H9 (cell line): ENCODE measurements at places on chromosomes 2 and 18. TPM values are rescaled to one million over a fixed set of nuclear protein-coding genes. Genes with fewer than 3 reads are reported as not detected.

- peaks cover 2% of the 10 kb centered on the region; the same call in 1 of the 2 replicates for H3K36me3 ChIP-seq
- DNase-seq: no peak
- H3K27me3 ChIP-seq: no peaks in the 10 kb centered on the region
- H3K27ac ChIP-seq: no peak overlapping the region
- H3K4me1 ChIP-seq: peaks cover 2% of the 10 kb centered on the region; the same call in 1 of the 2 replicates
These were observed 193.2 kb upstream of the DDX18 start for GRCh38 chr2:117621326-117621725.

The ZC3H6 gene
- 3.5 and 4.8 TPM in 2 replicates for total RNA-seq

DNA sequence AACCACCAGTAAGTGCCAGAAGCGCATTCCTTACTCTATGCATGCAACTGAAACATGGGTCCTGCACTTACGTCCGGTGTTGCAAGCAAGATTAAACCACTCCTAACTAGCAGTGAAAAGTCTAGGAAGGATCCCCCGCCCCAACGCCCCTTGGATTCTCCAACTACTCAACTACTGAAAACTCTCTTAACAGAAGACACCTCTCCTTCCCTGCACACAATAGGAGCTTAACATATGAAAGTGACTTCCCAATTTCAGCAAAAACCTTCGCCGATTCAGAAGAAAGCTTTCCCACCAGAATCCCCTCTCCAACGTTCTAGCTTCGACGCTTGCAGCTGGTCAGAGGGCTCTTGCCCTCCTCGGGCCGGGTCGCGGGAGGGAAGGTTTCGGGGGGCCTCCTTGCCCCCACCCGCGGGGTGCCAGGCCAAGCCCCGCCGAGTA lies 578 bp downstream of the IWS1 start:
- peak overlapping the region; percentile 65 for H3K27ac ChIP-seq
- peak overlapping the region; percentile 99 for H3K4me3 ChIP-seq
- peaks cover 24% of the 10 kb centered on the region for H3K36me3 ChIP-seq
- no peak for DNase-seq
- H3K4me1 ChIP-seq: no peaks in the 10 kb centered on the region; the same call in 1 of the 2 replicates

The IL1R1 gene
- 0.39 and 0.46 TPM in 2 replicates for total RNA-seq

DNA sequence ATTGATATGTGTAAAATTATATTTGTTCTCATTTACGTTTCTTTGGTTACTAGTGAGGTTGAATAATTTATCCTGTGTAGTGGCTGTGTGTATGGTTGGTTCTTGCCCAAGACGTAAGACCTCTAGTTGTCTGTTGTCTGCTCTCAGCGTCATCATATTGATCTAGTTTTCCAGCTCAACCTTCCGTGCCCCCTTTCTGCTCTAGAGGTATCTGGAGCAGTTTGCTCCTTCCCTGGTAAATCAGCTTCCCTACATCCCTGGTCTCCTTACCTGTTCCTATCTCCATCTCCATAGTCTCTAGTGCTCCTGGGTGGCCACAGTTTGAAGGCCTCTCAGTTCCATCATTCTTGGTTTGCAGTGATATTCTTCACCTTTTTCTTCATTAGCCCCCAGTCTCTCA lies 1.2 kb downstream of the SMYD5 start:
- 0 out of 2 replicates have a peak, but pooled peaks cover 3% of the 10 kb centered on the region for H3K4me1 ChIP-seq
- no peaks in the 10 kb centered on the region; the same call in 2 of the 3 replicates for H3K36me3 ChIP-seq
- no peak overlapping the region for H3K27ac ChIP-seq
- peak overlapping the region; percentile 93 for H3K4me3 ChIP-seq
- no peak for DNase-seq

DNA sequence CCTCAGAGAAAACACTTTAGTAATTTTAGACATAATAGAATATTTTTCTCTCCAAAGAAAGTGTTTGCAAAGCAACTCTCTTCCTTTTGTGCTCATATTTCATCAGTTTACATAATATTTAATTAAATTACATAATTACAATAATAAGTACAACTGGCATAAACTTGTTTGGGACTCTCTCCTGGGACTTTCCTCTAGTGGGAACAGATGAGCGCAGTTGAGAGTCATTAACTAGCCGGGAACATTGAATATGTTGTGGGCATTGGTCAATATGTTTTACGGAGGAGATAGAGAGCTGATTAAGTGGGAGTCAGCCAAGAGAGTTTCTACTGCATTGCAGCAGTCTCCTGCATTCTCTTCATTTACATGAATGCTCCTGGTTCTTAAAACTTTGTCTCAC lies 607.7 kb downstream of the ARHGAP15 start:
- H3K27ac ChIP-seq: no peak overlapping the region
- H3K36me3 ChIP-seq: no peaks in the 10 kb centered on the region
- no peak for DNase-seq
- no peaks in the 10 kb centered on the region; the same call in 1 of the 2 replicates for H3K4me1 ChIP-seq
- H3K4me3 ChIP-seq: no peak overlapping the region

DNA sequence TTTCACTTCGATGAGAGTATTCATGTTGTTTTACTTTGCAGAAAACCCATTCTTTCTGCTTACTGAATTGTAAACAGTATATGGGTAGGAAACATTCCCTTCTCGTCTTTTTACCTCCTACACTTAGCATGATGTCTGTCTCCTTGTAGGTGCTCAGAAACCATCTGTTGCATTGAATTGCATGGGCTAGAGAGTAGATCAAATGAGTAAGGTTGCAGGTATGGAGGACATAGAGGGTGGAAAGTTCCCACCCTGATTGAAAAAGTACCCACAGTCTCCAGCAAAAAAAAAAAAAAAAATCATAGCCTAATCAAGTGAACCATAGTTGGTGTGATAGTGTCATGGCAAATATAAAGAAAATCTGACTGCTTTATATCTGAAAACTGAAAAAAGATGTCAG lies 1.7 kb downstream of the CYTIP start:
- DNase-seq: no peak
- no peak overlapping the region for H3K27ac ChIP-seq
- no peaks in the 10 kb centered on the region for H3K27me3 ChIP-seq
- H3K4me1 ChIP-seq: no peaks in the 10 kb centered on the region

- H3K27me3 ChIP-seq: no peaks in the 10 kb centered on the region
- no peak for DNase-seq
- peaks cover 7% of the 10 kb centered on the region; the same call in 1 of the 2 replicates for H3K36me3 ChIP-seq
- H3K4me3 ChIP-seq: no peak overlapping the region
These were observed 210.7 kb upstream of the RND3 start for GRCh38 chr2:150698016-150698661.

The UGT1A4 gene
- not detected in 2 replicates for total RNA-seq

The MEIS1 gene
- 0.31 and 0.66 TPM in 2 replicates for total RNA-seq

The ANXA4 gene
- total RNA-seq: 14.3 and 14.4 TPM in 2 replicates

The FBXO41 gene
- total RNA-seq: 15.4 and 16.2 TPM in 2 replicates

- no peaks in the 10 kb centered on the region for H3K27me3 ChIP-seq
- H3K27ac ChIP-seq: no peak overlapping the region
- no peak for DNase-seq
- no peak overlapping the region for H3K4me3 ChIP-seq
These were observed 37.8 kb downstream of the MAL start for GRCh38 chr2:95063086-95063958.

GRCh38 chr2:7468955-7469354 lies 551.7 kb downstream of the RNF144A start:
- no peaks in the 10 kb centered on the region for H3K36me3 ChIP-seq
- no peak overlapping the region for H3K27ac ChIP-seq
- H3K27me3 ChIP-seq: no peaks in the 10 kb centered on the region
- peaks cover 4% of the 10 kb centered on the region; the same call in 1 of the 2 replicates for H3K4me1 ChIP-seq

DNA sequence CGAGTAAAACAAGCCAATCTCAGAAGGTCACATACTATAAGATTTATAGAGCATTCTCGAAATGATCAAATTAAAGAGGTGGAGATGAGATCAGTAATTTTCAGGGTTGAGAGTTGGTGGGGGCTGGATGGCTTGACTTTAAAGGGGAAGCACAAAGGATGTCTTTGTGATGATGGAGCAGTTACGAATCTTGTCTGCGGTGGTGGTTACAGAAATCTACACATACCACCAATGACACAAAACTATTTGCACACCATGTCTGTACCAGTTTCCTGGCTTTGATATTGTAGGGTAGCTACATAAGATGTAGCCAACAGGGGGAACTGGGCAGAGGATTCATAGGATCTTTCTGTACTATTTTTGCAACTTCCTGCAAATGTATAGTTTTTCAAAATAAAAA lies 190.6 kb upstream of the SMIM21 start:
- no peak for DNase-seq
- no peak overlapping the region for H3K4me3 ChIP-seq
- H3K36me3 ChIP-seq: no peaks in the 10 kb centered on the region
- H3K27me3 ChIP-seq: no peaks in the 10 kb centered on the region
- no peaks in the 10 kb centered on the region for H3K4me1 ChIP-seq

The TMEM247 gene
- total RNA-seq: not detected in 2 replicates

The MAP2 gene
- total RNA-seq: 0.87 and 1.3 TPM in 2 replicates
